Esophagus squamous epithelium (tissue), 5 donors: ENCODE measurements at places on chromosomes 3 and 15.

DNA sequence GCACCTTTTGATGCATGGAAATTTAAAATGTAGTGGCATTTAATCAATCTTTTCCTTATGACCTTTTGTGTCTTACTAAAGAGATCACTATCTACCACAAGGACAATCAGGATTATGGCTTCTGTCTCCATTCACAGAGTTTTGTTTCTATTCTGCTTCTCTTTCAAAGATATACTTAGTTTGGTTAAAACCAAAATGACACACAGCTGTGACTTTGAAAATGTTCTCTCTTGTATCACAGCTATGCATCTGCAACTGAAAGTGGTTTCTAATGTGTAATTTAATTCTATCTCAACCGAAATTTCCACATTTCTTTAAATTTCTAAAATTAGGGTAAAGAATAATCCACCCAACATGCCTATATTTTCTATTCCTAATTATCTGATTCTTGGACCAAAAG is 27.7 kb downstream of the HLTF start:
- DNase-seq, result no peak

DNA sequence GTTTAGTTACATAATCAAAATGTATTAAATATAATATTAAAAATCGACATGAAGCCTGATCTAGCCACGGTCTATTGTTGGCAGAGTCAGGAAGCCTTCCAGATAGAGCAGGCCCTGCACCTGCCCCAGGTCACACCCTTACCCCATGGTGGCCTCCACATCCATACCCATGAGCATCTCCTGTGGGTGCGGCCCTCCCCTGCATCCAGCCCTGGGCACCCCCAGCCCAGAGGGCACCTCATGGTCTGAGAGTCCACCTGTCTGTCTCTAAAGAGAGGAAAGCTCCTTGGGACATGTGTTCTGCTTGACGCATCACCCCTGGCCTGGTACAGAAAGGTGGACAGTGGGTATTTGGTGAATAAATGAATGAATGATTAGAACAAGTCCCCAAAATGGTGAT is 37.2 kb upstream of the CSPG4 start:
- no peak for DNase-seq

- no peak for DNase-seq
These were observed 66.0 kb upstream of the LRRFIP2 start for GRCh38 chr3:37240170-37240945.

DNA sequence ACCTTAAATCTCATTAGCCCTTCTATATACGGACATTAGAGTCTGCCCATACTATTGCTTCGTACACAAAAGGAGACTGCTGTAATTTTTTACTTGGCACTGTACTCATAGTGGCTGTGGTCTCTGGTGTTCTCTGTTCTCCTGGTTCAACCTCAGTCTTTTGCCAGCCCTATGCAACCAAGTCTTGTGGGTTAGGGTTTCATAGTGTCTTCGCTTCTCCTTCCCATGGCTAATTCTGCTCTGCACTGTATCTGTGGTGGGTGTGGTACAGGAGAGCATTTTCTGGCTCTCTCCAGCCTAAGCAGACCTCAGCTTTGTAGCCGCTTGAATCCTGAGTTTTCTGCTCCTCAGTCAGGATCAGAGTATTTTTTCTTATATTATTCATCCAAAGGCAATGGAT is 981.2 kb downstream of the SQOR start:
- DNase-seq, result no peak

- no peak for DNase-seq
These were observed 196.2 kb upstream of the CFAP20DC start for GRCh38 chr3:59245859-59246501.

GRCh38 chr3:169604568-169604967 is 58.9 kb downstream of the MECOM start:
- DNase-seq, result no peak

DNA sequence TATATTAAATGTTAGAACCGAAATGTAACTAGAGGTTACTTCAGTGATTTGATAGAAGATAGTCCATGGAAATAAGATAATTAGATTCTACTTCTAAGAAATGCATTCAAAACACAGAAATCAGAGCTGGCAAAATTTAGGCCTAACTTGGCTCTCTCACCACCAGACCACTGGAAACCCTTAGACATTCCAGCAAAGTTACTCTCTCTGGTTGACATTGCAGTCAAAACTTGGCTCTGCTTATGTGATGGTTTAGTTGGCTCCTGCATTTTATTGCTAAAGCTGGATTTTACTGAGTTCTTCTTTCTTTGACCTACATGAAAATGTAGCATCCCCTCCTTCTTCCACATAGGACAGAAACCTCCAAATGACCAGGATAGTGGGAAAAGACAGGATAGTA is 35.4 kb upstream of the CBLB start:
- no peak for DNase-seq

DNA sequence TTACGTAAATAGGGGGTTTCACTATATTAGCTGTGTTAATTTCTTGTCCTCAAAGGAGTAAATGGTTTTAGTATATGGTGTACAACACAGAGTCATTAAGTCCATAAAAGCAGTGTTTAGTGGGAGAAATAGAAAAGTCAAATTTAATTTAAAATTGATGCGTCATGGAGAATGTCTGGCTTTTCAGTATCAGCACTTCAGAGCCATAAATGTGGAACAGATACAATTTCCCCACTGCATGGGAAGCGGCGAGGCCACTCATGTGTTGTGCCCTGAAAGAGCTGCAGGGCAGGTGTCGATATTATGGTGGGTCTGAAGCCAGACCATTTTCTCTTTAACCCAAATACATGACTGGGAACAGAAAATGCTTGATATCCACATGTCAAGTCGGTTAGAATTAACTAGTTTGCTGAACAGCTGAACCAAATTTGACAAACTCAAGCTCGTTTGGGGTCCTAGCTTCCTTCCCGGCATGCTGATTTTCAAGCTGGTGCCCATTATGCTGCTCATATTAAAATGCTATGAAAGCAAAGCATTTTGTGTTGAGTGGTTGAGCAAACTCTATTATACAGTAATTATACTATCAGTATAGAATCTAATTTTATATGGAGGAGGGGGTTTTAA is 364.6 kb upstream of the TBL1XR1 start:
- DNase-seq, result no peak

DNA sequence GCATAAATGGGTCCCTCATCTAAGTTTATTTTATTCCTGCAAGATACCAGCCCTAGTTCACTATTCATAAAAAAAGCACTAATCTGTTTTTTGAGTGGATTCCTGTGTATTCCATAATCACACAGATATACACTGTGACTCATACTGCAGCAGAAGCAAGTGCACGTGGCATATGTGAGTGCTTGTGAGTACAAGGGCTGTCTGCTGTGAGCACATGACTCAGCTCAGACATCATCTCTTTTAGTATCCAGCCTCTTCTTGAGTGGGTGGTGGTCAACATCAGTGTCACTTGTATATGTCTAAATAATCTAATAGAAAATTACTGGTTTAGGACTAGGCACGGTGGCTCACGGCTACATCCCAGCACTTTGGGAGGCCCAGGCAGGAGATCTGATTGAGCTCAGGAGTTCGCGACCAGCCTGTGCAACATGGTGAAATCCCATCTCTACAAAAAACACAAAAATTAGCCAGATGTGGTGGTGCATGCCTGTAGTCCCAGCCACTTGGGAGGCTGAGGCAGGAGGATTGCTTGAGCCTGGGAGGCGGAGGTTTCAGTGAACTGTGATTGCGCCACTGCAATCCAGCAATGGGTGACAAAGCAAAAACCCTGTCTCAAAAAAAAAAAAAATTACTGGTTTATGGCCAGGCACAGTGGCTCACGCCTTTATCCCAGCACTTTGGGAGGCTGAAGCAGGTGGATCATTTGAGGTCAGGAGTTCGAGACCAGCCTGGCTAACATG is 49.8 kb downstream of the NIPA2 start:
- DNase-seq, result no peak

DNA sequence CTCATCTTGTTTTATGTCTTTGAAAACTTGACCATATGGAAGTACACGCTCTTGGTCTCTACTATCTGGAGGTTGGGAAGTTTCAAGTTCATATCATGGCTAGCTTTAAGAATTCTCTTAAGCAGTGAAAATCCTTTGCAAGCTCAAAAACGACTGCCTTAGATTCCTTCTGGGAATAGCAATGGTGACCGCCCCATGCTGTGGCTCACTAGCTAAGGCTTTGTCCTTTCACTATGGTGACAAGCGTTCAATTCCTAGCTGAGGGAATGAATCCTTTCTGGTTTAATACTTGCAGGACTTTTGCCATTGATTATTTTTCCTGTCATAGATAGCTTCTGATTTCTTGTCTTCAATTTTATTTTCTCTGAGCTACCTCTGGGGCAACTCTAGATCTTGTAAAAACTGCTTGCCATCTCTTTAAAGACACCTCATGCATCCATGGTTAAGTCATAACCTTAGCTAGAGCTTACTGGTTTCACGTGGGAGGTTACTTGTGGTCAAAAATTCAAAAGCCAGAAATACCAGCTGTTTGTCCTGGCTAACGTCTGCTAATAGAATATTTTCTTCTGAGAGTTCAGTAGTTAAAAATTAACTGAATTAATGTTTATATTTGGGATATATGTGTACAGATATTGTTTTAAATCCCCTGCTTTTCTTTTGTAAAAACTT is 673.4 kb upstream of the CBLB start:
- no peak for DNase-seq

DNA sequence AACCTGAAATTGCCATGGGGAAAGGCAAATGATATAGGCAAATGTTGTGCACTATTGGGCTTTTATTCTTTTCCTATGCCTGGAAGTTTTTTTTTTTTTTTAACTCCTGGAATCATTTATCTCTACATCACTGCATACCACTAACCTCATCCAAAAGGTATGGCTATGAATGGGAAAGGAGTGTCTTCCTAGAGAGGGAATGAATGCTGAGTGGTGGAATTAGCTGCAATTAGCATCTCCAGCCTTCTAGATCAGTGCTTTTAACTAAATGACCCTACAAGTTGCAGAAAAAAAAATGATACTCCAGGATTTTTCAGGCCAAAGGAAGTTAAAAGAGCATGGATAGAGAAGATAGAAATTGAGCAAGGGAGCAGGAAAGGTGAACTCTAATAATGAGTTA is 429.8 kb upstream of the PDZRN3 start:
- DNase-seq, result no peak

DNA sequence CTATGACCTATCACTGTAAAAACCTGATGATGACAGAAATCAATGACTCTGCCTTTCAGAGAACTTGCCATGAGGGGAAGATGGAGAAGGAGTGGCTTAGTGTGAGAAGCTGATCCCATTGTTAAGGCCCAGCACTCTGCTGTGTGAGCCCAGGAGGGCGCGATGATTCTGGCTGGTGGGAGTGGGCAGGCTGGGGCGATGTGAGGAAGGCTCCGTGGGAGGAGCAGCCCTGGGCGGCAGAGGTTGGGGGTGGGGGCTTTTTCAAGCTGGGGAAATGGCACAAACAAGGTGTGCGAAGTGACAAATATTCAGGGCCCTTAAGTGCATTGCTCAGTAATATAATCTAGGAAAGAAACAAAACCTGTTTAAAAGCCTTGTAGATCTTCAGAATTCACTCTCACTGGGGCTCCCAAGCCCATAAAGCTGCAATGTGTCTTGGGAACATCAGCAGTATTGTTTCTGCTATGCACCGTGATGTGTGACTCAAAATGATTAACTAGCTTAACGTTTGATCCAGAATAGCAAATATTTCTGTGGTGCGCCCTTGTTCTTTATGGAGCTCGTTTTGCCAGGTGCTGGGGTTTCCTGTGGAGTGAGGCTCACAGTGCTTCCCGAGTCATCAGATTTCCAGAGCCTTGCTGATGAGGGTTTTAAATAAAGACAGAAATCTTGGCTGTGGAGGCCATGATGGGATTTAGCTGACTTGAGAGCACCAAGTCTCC is 141.0 kb downstream of the CHDH start:
- DNase-seq, result no peak

- DNase-seq, result no peak
These were observed 15.7 kb downstream of the FAM81A start for GRCh38 chr15:59453474-59454215.
